ENCODE measurements at places on chromosomes 7 and 10. TPM values are rescaled to one million over a fixed set of nuclear protein-coding genes. Genes with fewer than 3 reads are reported as not detected.

The NDUFB8 gene
- 386 TPM for polyA plus RNA-seq

The PODXL gene
- polyA plus RNA-seq = 0.67 TPM

The JAKMIP3 gene
- 0.21 TPM for polyA plus RNA-seq

DNA sequence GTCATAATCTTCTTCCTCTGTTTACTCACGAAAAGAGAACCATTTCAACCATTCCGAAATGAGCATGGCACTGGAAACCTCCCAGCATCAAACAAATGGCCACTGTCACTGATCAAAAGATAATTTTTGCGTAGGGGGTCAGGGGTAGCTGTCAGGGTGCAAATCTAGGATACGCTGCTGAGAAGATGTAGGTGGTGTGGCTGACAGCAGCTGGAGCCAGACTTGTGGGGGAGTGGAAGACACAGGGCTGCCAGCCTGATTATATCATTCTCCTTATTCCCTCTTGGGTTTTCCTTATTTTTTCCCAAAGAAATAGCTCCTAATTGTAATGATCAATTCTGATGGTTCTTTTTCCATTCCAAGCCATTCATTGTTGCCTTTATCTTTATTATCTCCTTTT lies 266.1 kb downstream of the SORCS1 start:
- DNase-seq = no peak

The PLCE1 gene
- polyA plus RNA-seq = 2.5 TPM

DNA sequence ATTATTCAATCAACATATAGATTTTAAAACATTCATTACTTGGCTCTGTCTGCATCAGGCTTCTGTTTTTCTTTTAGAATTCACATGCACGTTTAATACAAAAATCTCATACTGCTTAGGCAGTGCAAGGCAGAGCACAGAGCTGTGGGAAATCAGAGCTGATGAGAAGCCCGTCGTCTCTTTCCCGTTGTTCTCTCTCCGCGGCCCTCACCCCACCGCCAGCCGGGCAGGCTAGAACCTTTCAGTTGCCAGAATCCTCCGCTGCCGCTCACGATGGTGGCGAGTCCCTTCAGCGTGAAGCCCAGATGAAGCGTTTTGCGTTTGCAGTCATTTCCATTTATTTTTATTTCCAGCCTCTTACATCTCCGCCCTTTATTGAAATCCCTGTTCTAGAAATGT lies 648.2 kb downstream of the SDK1 start:
- no peak for DNase-seq

The TMEM229A gene
- polyA plus RNA-seq = 2.2 TPM

The GPR37 gene
- not detected for polyA plus RNA-seq

- DNase-seq = no peak
Measured at GRCh38 chr10:124641282-124642087, 102.7 kb downstream of the FAM53B start.

GRCh38 chr7:150959739-150960734 lies 18.1 kb downstream of the KCNH2 start:
- DNase-seq = no peak

DNA sequence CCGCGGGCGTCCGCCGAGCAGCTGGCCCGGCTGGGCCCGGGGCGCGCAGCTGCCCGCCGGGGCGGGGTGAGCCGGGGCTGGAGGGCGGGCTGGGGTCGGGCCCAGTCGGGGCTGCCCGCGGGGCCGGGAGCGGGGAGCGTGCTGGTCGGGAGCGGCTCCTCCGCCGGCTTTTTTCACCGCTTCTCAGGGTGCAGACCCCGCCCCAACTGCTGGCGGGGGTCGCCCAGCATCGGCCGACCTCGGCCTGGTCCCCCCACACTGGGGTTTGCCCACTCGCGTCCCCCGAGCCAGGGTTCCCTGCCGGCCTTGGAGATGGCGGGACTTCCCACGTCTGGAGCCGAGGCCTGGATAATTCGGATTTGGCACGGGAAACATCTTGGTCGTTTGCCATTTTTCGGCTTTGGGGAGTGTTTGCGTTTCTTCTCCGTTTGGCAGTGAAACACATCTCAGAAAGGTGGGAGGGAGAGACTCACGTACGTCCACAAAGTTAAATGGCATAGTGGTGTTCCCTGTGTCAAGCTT lies 432 bp downstream of the TMEM248 start:
- no peak for DNase-seq

All from small intestine (tissue), 16 donors.